ENCODE measurements at places on chromosomes 1 and 21. TPM values are rescaled to one million over a fixed set of nuclear protein-coding genes. Genes with fewer than 3 reads are reported as not detected.

- peak; percentile 37 for DNase-seq
- H3K36me3 ChIP-seq, result no peaks in the 10 kb centered on the region
- H3K27me3 ChIP-seq, result no peaks in the 10 kb centered on the region
- H3K4me1 ChIP-seq, result peaks cover 37% of the 10 kb centered on the region
Measured at GRCh38 chr1:155889566-155889965, 21.6 kb downstream of the RIT1 start.

Gene HTR6
- polyA plus RNA-seq, result not detected

- no peak overlapping the region for H3K4me3 ChIP-seq
- H3K27me3 ChIP-seq, result no peaks in the 10 kb centered on the region
- DNase-seq, result no peak
- H3K4me1 ChIP-seq, result no peaks in the 10 kb centered on the region
- H3K36me3 ChIP-seq, result no peaks in the 10 kb centered on the region
- no peak overlapping the region for H3K27ac ChIP-seq
Measured at GRCh38 chr1:208358651-208359050, 114.5 kb upstream of the PLXNA2 start.

Gene UBE2U
- not detected for polyA plus RNA-seq

Gene IL19
- polyA plus RNA-seq, result not detected

DNA sequence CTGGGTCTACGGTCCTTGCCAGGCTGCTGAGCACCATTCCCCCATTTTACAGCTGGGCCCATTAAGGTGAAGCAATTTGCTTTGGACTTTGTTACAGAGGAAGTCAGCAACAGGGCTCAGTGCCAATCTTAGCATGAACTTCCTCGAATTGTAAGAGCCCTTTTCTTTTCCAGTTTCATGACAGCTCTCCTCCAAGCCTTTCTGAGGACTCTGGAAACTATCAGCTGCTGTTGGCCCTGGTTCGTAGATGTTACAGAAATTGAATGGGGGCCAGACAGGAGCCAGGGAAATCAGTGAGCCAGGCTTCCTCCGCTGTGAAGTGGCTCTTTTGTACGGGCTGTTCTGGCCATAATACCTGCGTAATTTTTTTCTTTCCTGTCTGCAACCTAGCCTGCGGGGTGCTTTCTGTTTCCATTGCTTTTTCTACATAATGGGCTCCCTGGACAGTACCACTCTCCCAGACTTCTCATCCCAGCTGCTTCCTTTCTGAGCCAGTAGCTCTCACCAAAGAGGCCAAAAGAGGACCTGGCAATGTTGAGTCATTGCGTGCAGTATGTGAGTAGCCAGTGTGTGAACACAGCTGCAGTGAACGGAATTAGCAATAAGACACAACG, 386.3 kb downstream of the DISC1 start:
- no peaks in the 10 kb centered on the region for H3K4me1 ChIP-seq
- no peak overlapping the region for H3K27ac ChIP-seq
- peak; percentile 79 for DNase-seq
- no peaks in the 10 kb centered on the region for H3K27me3 ChIP-seq
- H3K36me3 ChIP-seq, result no peaks in the 10 kb centered on the region

DNA sequence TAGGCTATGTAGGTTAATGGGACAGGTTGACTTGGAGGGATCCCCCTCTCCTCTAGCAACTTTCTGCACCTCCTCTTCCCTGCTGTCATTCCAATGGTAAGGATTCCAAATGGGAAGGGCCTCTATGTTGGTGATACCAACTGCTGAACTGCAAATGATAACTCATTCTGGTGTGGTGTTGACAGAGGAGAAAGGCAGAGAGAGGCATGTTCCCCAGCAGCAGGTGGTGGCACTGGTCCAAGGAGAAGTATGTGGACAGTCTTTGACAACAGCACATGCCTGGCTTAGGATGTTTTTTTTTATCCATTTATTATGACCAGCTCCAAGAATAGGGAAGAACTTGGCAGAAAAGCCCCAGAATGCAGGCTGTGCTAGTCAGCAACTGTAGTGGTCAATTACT, 19.6 kb upstream of the SPAG17 start:
- 0 out of 2 replicates have a peak, but pooled peaks cover 3% of the 10 kb centered on the region for H3K4me1 ChIP-seq
- no peak overlapping the region for H3K4me3 ChIP-seq
- no peak for DNase-seq
- H3K36me3 ChIP-seq, result no peaks in the 10 kb centered on the region
- H3K27ac ChIP-seq, result no peak overlapping the region

DNA sequence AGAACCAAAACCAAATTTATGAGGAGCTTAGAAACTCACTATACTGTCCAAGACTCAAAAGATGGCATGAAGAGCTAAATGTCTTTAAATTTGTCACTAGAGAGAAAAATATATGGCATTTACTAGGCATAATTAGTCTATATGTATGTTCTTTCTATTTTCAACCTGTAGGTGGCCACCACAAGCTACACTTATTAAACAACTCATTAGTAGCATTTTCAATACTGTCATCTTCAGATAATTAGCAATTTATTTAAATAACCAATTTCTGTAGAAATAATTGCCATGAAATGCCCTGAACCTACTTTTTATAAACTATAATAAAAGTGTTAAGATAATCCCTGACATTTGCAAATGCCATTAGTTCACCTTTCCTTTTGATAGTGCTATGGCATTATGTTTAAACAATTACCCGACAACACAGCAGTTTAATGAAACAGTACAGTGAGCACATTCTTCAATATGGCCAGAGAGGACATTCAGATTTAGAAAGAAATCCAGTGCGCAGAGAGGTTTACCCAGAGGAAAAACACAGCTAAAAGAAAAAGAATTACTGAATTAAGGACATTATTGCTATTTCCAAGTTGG, 522.5 kb downstream of the PTBP2 start:
- H3K27me3 ChIP-seq, result no peaks in the 10 kb centered on the region
- H3K27ac ChIP-seq, result no peak overlapping the region
- H3K36me3 ChIP-seq, result no peaks in the 10 kb centered on the region
